ENCODE measurements at places on chromosomes 2 and 18. TPM values are rescaled to one million over a fixed set of nuclear protein-coding genes. Genes with fewer than 3 reads are reported as not detected.

Gene SLC38A11
- total RNA-seq, result 2.9 TPM

Gene KIF1A
- 0.08 TPM for total RNA-seq

Gene SYT4
- not detected for total RNA-seq

DNA sequence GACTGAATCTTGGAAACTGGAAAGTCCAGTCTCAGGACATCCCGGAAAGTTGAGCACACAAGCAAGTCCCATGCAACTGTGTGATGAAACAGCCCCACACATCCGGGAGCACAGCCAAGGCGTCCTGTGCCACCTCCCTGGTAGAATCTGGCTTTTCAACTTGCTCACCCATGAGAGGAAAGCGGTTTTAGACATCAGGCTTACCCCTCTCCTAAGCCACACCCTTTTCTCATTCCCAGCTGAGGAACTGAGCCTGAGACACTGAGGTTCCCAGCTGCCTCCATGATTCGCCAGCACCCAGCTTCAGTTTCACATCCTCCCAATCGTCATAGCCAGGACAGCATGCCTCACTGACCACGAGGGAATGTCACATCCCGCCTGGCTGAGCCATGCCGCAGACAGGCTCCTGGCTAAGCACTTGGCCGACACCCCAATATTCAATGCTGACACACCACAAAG is 60.3 kb downstream of the STEAP3 start:
- no peaks in the 10 kb centered on the region for H3K27me3 ChIP-seq
- DNase-seq, result no peak
- no peak overlapping the region for H3K4me3 ChIP-seq
- H3K4me1 ChIP-seq, result peaks cover 5% of the 10 kb centered on the region
- no peak overlapping the region for H3K27ac ChIP-seq
- H3K36me3 ChIP-seq, result no peaks in the 10 kb centered on the region

- no peak overlapping the region for H3K27ac ChIP-seq
- no peaks in the 10 kb centered on the region for H3K36me3 ChIP-seq
- no peak for DNase-seq
- H3K27me3 ChIP-seq, result no peaks in the 10 kb centered on the region
Observed at GRCh38 chr2:118307864-118308263, 219.6 kb downstream of the INSIG2 start.

DNA sequence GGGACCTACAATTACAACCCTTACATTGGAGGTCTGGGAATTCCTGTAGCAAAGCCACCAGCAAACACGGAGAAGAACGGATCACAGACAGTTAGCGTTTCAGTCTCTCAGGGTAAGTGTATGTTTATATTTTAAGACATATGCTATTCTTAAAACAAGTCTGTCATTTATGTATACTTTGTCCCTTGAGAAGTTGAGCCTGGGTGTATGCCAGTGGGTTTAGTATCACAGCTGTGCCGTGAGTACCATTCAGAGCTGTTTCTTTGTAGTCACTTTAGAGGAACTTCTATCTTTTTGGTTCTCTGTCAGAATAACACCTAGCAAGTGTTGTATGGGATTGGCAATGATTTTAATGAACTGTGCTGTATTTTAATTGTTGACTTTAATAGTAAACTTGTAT is 125.6 kb downstream of the BIRC6 start:
- no peak overlapping the region for H3K27ac ChIP-seq
- H3K36me3 ChIP-seq, result peaks cover 56% of the 10 kb centered on the region
- no peaks in the 10 kb centered on the region for H3K27me3 ChIP-seq
- no peak for DNase-seq

DNA sequence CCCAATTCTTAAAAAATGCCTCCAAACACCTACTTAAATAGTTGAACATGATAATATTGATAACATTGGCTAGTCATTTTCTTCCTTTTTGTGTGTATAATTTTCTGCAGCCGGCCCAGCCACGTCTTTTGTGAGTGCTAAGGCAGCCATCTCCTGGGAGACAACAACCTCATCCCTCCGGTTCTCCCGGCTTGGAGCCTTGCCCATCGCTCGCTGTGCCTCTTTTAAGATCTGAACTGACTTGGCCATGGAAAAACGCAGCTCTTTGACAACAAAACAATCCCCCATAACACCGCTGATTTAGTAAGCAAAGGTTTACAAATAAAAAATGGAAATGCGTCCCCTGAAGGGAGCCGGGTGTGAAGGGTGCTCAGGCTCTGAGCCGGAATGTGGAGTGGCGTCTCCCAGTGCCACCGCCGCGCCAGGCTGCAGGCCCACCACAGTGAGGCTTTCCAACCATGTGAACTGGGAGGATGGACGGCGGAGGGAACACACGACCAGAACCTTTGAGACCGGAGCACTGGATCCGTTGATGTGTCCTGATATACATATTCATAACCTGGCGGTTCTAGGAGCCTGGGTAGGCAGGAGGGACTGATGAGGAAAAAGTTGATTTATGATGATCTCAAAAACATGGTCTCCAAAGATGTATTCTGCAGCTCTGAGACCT is 87.4 kb downstream of the SMIM21 start:
- H3K27ac ChIP-seq, result no peak overlapping the region
- H3K36me3 ChIP-seq, result no peaks in the 10 kb centered on the region
- H3K27me3 ChIP-seq, result no peaks in the 10 kb centered on the region
- no peaks in the 10 kb centered on the region for H3K4me1 ChIP-seq
- H3K4me3 ChIP-seq, result no peak overlapping the region
- DNase-seq, result no peak

DNA sequence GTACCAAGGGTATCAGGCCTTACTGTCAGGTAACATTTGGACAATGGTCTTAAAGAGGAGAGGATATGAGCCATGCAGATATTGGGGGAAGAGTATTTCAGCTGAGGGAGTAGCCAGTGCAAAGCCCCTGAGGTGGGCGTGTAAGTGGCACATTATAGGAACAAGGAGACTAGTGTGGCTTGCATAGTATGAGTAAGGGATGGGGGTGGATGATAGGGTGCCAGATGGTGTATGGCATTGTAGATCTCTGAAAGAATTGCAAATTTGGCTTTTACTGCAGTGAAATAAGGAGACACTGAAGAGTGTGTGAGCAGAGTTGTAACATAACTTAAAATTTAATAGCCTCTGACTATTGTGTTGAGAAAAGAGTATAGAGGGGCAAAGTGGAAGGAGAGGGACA is 244.0 kb downstream of the PDE11A start:
- H3K36me3 ChIP-seq, result no peaks in the 10 kb centered on the region
- H3K27ac ChIP-seq, result no peak overlapping the region
- H3K4me3 ChIP-seq, result no peak overlapping the region
- H3K27me3 ChIP-seq, result no peaks in the 10 kb centered on the region
- no peaks in the 10 kb centered on the region for H3K4me1 ChIP-seq
- no peak for DNase-seq

All from liver (tissue), 10 donors.